RKO (cell line): ENCODE measurements at places on chromosomes 13 and 19.

DNA sequence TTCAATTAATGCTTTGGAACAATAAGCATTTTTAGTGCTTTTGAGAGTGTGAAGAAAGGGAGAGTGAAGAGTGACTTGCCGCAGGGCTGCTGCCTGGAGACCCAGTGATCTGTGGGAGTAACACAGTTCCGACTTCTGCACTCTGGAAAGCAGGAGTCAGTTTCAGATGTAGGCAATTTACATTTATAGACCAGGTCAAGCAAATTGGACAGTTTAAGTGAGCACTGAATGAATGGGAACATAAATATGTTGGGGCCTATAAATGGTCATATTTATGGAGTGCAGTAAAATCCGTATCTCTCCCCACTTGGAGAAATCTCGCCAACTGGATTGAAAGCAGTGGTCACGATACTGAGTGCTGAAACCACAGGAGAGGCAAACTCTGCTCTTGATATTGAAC, 9.4 kb upstream of the SHISA2 start:
- DNase-seq: no peak

- DNase-seq: no peak
Measured at GRCh38 chr13:33453936-33454335, 168.4 kb upstream of the STARD13 start.

DNA sequence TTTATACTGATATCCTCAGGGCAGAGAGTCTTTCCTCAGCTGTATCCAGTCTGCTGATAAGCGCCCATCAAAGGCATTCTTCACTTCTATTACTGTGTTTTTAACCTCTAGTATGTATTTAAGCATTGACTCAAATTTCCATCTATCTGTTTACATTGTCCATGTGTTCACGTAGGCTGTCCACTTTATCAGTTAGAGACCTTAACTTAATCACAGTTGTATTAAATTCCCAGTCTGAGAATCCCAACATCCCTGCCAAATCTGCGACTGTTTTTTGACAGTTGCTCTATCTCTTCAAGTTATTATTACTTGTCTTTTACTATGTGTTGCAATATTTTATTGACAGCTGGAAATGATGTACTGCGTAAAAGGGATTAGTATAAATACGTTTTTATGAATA, 1613.7 kb upstream of the MIR17HG start:
- no peak for DNase-seq

DNA sequence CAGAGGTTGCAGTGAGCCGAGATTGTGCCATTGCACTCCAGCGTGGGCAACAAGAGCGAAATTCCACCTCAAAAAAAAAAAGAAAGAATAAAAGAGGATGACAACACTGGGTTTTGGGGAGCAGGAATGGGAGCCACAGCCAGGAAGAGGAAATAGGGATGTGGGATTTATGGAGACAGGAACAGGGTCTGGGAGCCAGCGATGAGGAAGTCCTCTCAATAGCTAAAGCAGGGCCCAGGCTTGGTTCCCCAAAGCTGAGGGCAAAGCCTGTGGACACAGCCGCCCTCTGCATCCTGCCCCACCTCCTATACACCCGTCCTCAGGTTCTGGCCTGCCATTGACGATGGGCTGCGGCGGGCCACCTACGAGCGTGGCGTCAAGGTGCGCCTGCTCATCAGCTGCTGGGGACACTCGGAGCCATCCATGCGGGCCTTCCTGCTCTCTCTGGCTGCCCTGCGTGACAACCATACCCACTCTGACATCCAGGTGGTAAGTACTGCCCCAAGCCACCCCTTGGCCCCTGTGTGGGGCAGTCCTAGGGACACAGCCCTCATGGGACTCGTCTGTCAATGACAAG, 13.6 kb downstream of the HIPK4 start:
- no peak for DNase-seq

- no peak for DNase-seq
Measured at GRCh38 chr13:21930536-21930935, 259.7 kb downstream of the FGF9 start.

- DNase-seq: no peak
Measured at GRCh38 chr19:33622809-33623511, 1.2 kb downstream of the CHST8 start.

GRCh38 chr13:107770541-107770940, 444.8 kb downstream of the LIG4 start:
- no peak for DNase-seq

GRCh38 chr13:71583581-71583980, 283.4 kb downstream of the DACH1 start:
- DNase-seq: no peak

- DNase-seq: no peak
Measured at GRCh38 chr19:55321466-55322137, 3.5 kb downstream of the TMEM150B start.

DNA sequence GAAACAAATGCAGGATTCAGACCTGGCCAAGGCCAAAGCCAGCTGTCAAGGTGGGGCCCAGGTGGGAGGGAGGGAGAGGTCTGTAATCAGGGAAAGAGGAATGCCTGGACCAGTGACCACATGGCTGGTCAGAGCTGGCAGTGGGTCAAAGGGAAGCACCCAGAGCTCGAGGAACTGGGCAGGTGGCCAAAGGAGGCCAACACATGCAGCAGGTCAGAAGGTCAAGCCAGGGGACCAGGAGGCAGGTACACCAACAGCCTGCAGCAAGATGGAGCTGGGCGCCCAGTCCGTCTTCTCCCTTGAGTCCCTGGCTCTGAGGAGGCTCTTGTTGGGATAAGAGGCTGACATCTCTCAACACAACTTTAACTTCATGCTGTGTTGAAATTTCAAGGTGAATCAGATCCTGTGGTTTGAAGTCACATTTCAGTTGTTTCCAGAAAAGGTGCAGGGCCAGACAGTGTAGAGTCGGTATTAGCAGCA, 17.1 kb downstream of the GPATCH1 start:
- no peak for DNase-seq
